ENCODE measurements at places on chromosomes 5 and 9.

GRCh38 chr5:79613549-79613948, 1.3 kb downstream of the TENT2 start:
- no peak for DNase-seq

GRCh38 chr9:96587338-96588315, 32.0 kb downstream of the CDC14B start:
- DNase-seq = no peak

DNA sequence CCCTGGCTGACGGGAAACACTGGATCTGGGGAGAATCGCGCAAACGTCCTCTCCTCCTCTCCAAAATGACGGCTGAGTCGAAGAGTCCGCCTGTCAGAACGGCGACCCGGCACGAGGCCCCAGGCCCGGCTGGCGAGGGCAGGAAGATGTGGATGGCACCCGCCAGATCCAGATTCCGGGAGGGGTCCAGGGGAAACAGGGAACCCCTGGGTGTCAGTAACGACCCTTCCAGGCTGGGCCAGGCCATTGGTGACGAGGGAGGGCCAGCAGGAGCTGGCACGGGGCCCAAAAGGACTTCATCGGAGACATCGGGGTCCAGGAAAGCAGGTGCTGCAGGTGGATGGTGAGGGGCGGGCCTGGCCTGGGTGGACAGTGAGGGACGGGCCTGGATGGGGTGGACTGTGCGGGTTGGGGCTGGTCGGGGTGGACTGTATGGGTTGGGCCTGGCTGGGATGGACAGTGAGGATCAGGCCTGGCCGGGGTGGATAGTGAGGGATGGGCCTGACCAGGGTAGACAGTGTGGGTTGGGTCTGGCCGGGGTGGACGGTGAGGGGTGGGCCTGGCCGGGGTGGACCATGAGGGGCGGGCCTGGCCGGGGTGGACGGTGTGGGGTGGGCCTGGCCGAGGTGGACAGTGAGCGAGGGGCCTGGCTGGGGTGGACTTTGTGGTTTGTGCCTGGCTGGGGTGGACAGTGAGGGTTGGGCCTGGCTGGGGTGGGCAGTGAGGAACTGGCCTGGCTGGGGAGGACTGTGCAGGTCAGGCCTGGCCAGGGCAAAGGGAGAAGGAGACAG, 14.0 kb downstream of the SLC6A3 start:
- no peak for DNase-seq

DNA sequence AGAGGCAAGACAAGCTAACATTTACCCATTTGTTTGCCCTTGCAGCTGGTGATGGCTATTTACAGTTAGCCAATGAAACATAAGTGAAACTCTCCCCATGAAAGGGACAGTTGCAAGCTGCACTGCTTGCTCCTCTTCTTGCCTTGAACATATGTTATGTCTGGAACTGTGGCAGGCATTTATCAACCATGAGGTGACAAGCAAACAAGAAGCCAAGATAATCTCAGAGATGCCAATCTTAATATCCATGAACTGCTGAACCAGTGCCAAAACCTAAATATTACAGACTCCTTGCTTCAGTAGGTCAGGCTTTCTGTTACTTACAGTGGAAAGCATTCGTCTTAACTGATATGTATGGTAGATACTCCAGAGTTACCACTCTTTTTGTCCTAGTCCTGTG, 133.4 kb downstream of the ACTBL2 start:
- no peak for DNase-seq

DNA sequence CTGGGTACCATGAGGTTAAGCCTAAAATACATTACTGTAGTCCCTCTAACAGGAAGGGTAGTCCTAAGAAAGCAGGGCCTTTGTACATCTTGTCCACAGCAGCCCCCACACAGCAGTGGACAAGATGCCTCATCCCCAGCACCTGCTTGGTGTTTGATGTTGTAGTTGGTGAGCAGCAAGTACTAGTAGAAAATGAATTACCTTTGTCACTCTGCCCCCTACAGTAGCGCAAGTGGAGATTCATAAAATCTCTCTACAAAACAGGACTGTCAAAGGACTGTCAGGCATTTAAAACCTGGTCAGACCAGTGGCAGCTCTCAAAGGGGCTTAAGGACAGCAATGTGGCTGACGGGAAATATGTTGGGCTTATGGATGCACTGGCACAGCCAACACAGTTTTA, 122.5 kb downstream of the TMEM174 start:
- DNase-seq = no peak

DNA sequence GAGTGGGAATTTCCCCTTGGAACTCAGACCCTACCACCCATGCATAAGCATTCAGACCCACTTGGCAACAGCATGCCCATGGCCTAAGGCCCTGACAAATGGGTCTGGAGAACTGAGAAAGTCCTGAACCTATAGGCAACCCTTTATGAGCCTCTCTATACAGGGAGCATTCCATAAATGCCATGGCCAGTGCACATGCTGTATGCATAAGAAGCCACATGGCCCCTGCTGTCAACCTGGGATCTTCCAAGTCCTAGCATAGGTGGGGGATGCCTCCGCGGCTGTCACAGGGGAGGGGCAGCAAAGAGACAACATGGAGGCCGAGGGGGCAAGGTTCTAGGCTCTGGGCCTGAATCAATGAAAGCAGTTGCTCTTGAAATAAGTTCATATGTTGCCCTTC, 8.2 kb upstream of the NIPAL4 start:
- no peak for DNase-seq

DNA sequence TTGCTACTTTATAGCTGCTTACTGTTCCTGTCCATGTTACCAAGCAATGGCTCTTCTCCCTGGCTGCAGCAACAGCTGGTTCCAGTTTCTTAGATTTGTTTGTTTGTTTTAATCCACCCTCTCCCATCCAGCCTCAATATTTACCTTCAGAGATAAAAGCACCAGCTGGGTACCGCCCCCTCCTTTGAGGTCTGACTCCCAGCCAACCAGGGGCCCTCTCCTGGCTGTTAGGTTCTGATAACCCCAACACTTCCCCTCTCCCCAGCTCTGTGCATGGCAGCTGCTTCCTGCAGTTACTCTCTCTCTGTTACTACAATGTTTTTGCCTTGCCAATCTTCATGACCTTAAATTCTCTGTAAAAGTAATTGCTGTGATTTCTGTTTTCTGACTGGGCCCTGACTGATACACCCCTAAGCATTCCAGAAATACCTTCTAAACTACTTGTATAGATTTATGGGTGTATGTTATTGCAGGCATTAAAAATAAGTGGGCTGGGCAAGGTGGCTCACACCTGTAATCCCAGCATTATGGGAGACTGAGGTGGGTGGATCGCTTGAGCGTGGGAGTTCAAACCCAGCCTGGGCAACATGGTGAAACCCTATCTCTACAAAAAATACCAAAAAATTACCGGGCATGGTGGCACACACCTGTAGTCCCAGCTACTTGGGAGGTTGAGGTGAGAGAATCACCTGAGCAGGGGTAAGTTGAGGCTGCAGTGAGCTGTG, 2.6 kb upstream of the GCNT1 start:
- no peak for DNase-seq

GRCh38 chr5:109865637-109866036, 175.9 kb downstream of the MAN2A1 start:
- DNase-seq = no peak

DNA sequence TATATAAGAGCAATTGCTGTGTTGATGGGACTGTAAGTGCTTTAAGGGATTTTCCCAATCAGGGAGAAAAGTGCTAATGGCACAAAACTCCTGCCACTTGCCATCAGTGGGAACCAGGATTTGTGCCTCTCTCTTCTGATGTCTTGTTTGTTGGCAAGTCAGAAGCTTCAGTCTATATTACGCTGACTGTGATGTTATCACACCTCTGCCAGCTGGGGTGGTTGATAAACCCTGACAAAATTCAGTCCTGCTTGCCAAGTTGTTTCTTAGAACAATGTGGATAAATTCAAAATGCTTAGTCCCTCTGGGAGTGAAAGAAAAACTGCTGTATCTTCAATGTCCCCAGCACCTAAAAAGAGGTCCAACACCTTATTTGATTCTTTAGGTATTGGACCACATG, 161.4 kb upstream of the FBXL7 start:
- DNase-seq = no peak

DNA sequence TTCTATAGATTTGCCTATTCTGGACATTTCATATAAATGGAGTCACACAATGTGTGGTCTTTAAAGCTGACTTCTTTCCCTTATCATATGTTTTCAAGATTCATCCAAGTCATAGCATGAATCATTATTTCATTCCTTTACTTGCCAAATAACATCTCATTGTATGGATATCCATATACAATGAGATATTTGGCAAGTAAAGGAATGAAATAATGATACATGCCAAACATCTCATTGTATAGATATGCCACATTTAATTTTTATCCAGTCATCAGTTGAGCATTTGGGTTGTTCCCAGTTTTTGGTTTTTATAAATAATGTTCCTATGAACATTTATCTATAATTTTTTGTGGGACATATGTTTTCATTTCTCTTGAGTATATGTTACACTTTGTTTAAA, 20.5 kb upstream of the OR2K2 start:
- DNase-seq = no peak

DNA sequence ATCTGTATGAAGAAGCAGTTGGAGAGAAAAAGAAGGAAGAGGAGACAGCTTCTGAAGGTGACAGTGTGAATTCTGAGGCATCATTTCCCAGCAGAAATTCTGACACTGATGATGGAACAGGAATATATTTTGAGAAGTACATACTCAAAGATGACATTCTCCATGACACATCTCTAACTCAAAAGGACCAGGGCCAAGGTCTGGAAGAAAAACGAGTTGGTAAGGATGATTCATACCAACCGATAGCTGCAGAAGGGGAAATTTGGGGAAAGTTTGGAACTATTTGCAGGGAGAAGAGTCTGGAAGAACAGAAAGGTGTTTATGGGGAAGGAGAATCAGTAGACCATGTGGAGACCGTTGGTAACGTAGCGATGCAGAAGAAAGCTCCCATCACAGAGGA, 48.7 kb downstream of the CMYA5 start:
- DNase-seq = no peak

DNA sequence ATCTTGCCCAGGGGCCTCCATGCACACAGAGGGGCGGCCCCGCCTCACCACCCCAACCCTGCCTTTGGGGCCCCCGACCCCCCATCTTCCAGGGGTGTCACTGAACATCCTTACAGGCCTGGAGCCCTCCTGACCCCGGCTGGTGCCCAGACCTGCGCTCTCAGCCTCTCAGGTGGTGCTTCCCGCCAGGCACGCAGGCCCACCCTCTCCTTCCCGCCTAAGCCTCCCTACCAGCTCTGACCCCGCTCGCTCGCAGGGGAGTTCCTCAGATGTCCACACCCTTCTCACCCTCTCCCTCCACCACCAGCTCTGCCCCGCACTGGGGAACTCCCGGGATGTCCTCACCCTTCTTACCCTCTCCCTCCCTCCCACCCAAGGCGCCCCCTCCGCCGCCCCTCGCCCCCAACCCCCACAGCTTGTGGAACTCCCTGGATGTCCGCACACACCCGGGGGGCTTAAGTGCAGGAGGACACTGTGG, 12.3 kb upstream of the QRFP start:
- DNase-seq = no peak

- peak; percentile 85 for DNase-seq
Observed at GRCh38 chr5:89293810-89294209, 410.8 kb upstream of the MEF2C start.

DNA sequence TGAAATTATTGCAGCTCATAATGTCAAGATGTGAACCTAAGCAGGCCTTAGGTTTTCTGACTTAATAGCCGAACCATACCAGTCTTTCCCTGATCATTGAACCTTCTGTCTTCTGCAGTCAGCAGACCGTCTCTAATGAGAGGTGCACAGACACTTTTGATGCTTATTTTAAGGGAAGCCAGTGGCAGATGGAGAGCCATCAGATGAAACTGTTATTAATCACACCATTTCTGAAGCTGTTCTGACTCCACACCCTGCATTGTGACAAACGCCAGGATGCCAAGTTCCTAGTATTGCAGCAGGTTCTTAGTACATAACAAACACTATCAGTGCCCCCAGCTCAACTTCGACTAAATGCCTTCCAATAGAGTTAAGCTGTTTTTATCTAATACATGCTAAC, 43.0 kb downstream of the PIK3R1 start:
- DNase-seq = no peak

- no peak for DNase-seq
Observed at GRCh38 chr9:131799177-131799823, 59.4 kb upstream of the RAPGEF1 start.

GRCh38 chr5:147445917-147446316, 64.0 kb downstream of the DPYSL3 start:
- DNase-seq = no peak

DNA sequence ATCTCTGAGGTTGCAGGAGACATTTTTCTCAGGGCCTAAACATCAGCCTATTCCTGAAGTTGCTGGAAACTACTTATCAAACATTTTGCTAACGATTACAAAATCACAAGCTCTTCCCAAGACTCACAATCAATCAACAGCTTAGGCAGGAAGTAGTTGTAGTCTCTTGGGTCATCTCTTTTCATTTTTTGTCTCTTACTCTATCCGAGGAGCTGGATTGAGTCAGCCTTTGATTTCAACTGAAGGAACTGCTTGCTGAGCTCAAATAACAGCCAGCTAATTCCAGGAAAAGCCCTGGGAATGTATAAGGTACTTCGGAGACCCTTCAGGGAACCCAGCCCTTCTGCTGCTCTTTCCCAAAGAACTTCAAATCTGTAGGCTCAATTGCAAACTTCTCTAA, 398.9 kb downstream of the PLK2 start:
- no peak for DNase-seq

DNA sequence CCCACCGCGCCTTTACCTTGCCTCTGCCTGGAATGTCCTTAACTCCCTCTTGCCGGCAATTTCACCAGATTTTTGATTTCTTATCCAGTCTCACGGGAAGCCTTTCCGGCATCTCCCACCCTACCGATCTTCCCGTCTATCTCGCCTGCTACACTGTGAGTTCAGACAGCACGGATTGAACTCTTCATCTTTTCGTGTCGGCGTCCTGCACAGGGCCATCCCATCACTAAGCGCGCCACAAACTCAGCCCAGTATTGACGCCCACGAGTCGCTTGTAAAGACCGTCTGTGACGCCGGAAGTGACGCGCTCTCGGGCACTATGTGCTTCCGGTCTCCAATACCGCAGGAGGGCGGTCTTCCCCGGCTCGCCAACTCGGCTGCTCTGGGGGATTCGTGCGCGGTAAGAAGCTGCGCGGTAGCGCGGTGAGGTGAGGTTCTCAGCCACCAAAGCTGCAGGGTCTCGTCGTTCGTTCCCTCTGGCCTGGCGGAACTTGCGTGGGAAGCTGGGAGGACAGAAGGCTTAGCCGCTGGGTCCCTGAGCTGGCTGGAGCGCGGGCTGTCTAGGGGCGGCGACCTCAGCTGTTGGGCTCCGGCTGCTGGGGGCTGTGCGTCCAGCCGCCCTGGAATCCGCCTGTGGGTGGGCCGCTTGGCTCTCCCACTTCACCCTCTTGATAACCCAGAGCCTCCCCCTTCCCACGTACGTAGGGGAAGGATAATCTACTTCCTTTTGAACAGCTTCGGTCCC, at the start of gene ZCCHC9:
TSS of gene ZCCHC9 (plus strand) at position 317 of the 745 bp plus-strand sequence. CDS start 3,171 bp downstream, outside the sequence.
- DNase-seq = peak; percentile 93

- DNase-seq = no peak
Observed at GRCh38 chr9:12794101-12794799, 19.4 kb downstream of the LURAP1L start.

All from CD14-positive monocyte (primary cell).